Smooth muscle cell of the brain vasculature (primary cell): ENCODE measurements at places on chromosomes 7 and 10.

- DNase-seq = no peak
Measured at GRCh38 chr10:114071178-114071577, 27.5 kb downstream of the ADRB1 start.

DNA sequence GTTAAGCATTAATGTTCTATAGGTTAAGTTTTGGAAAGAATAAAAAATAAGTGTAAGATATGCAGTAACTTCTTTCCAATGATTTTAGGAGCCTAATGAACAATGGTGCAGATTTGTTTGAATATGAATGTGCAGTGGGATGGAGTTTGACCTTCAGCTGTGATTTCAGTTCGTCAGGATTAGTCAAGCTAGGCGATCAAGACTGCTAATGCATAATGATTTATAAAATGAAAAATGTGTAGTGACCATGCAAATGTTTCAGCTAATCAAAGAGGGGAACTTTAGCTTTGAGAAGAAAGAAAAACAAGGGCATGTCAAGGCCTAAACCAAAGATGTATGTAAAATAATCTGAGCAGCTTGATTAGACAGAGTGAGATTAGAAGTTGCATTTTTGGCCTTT lies 208.5 kb downstream of the FOXP2 start:
- DNase-seq = no peak

DNA sequence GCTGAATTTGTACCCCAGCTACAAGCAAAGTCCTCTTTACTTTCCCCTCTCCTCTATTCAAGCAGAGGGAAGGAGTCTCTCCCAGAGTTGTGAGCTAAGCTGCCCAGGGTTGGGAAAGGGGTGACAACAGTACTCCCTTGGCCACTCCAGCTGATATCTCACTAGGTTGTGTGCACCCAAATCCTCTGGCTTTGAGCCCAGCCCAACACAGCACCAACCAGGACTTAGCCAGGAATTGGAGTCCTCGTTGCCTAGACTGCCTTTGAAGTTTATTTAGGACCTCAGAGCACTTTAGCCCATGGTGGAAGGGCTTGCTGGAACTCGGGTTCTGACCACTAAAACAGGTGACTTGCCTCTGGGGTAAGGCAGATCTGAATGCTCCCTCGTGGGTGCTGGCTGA lies 35.7 kb upstream of the DYNC1I1 start:
- DNase-seq = no peak

DNA sequence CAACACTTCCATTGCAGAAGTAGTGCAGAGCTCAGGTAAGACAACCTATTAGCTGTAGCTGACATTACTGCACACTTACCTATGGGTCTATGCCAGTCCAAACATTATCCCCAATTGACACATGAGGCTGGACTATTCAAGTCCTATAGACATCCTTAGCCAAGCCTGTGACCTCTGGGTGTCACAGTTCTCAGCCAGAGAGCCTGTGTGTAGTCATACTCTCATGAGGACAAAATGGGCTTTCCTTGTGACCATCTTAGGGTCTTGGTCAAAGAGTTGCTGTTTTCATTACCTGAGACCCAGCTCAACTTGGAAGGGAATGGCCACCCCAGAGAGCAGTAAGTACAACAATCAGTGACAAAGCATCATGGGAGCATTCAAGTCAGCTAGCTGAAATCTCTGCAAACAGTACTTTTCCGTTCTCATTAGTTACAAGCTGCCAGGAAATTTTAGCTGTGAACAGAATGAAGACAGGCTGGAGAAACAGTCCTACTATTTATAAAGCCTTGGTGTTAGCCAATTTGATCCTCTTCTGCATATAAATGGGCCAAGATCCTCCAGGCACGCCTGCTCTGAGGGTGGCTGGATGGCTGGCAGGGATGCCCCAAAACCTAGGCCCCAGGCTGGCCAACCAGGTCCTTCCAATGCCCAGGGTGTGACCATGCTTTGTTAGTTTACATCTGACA lies 44.3 kb downstream of the NUDCD3 start:
- no peak for DNase-seq

DNA sequence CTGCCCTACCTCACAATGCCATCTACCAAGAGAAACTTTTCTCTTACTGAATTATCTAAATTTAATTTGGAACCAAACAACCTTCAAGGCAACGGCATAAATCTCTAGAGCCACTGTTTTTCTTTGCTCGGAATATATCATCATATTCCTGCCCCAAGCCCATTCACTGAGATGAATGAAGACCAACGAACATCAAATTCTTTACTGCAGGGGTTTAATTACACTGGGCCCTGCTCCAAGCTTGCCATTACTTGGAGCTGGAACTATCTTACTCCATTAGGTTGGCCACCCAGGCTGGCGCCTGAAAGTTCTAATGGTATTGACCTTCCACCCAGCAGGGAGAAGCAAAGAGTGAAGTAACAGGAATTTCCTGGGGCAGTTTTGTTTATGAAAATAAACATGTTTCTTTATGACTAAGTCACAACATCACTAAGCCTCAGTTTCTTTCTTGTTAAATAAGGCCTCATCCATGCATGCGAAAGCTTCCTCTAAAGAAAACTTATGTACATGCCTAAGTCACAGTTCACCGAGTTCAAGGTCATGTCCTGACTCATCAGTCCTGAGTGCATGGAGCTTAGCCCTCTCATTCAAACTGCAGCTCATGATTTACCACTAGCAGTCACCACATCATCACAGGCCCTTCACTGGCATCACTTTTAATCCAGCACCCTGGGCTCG lies 42.1 kb upstream of the ANAPC16 start:
- DNase-seq = peak; percentile 28

- no peak for DNase-seq
Measured at GRCh38 chr10:44949915-44950314, 9.7 kb upstream of the RASSF4 start.

DNA sequence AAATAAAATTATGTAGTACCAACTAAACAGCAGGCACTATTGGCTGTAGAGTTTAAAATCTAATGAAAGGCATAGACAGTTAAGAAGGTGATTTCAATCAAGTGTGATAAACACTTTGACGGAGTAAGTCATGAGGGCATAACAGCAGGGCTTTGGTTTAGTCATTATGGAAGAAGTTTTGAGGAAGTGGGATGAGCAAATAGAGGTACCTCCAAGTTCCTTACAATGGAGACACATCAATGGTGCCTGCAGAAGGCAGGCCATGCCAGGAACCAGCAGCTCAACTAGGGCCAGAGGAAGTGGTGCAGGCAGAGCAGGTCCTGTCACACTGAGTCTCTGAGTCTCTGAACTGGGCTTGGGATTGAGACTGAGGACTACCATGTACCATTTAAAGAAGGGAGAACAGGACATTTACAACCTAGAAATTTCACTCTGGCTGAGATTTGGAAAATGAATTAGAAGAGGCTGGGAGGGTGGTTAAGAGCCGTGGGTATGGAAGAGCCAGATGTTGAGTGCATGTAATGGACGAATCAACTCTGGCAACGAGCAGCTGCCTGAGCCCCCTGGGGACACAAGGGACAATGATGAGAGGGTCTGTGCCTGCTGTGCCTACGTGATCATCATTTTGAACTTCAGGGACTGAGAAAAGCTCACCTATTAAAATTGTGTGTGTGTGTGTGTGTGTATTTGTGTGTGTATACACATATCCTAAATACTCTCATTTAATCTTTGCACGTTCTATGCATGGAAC lies 208.7 kb upstream of the POM121L12 start:
- no peak for DNase-seq

DNA sequence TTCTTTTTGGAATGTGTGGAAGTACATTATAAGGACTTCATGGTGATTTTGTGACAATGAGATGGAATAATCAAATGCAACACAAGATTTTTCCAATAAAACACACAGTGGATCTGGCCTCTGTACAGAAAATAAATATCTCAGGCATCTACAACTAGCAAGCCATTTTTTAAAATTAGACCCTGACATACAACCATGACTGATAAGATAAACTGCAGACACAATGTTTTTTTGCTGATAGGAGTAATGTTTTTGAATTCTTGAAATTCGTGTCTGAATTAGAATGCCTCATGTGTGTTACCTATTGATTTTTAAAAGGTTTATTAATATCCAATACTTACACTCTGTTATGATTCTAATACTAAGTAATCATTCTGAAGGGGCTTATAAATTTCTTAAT lies 328.1 kb downstream of the HGF start:
- no peak for DNase-seq

DNA sequence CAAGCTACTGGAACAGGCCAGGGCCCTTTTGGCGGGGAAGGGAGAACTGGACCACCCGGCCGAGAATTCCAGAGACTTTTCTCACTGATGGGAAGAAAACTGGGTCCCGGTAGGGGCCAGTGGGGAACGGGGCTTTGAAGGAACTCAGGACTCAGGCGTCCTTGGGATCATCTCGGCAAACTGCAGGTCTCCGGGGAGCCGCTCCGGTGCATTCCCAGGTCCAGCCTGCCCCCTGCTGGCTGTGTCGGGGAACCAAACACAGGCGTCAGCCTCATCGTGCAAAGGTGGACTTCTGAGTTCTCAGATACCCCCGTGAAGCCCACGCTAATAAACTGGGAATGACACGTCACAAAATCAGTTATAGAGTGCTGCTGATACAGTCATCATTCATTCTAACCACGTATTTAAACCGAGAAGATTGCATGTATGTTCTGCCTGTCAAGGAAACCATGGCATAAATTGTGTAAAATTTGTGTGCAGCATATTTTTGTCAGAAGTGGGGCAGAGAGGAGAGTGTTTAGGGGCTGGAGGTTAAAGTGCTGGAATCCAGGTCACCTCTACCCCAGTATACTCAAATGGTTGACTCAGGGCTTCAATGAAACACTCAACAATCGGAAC lies 76.1 kb upstream of the CPXM2 start:
- peak; percentile 6 for DNase-seq

DNA sequence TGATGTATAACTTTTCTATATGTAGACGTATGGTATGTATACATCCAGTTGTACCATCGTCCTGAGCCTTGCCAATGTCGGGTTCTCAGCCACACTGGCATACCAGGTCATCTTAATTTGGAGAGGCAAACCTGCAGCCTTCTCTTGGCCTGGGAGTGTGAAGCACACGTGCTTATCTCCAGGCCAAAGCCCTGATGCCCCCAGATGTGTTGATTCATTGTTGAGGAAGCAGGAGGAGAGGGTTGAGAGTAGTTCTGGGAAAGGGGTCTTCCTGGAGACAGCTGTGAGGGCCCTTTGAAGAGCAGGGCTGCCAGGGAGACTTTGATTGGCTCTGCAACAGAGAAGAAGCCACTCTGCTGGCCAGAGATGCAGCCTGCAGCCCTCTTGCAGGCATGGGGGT lies 155.6 kb downstream of the ARHGAP21 start:
- DNase-seq = no peak

DNA sequence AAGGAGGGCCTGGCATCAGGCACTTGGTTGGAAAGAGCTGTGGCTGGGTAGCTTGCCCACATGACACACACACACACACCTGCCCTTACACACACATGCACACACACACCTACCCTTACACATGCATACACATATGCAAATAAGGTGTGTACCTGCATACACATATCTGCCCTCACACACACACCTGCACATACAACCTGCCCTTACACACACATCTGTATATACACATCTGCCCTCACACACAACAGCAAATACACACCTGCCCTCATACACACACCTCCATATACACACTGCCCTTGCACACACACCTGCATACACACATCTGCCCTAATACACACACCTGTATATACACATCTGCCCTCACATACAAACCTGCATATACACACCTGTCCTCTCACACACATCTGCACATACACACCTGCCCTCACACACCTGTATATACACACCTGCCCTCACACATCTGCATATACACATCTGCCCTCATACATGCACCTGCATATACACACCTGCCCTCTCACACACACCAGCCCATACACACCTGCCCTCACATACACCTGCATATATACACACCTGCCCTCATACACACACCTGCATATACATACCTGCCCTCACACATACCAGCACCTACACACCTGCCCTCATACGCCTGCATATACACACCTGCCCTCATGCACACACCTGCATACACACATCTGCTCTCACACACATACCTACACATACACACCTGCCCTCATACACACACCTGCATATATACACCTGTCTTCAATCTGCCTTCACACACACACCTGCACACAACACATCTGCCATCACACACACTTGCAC lies 82.9 kb downstream of the GRID1 start:
- no peak for DNase-seq

GRCh38 chr10:77877441-77878344 lies 48.9 kb downstream of the DLG5 start:
- DNase-seq = peak; percentile 29

- DNase-seq = no peak
Measured at GRCh38 chr10:131758939-131759301, 141.9 kb upstream of the PPP2R2D start.

DNA sequence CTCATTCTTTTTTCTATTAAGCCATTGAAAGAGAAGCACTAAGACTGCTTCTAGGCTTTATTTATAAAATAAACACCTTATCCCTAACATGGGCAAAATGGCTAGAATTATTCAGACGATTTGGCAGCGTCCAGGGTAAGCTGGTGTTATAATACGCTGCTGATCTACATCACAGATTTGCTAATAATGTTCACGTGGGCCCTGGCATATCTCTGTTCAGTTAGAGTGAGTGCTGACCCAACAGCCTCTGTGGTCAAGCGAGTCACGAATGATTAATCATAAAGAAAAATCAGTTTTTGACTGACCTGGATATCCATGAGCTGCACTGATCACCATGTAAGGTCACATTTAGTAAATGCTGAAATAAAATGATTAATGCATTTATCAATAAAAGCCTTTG lies 28.4 kb upstream of the CBLL1 start:
- no peak for DNase-seq

DNA sequence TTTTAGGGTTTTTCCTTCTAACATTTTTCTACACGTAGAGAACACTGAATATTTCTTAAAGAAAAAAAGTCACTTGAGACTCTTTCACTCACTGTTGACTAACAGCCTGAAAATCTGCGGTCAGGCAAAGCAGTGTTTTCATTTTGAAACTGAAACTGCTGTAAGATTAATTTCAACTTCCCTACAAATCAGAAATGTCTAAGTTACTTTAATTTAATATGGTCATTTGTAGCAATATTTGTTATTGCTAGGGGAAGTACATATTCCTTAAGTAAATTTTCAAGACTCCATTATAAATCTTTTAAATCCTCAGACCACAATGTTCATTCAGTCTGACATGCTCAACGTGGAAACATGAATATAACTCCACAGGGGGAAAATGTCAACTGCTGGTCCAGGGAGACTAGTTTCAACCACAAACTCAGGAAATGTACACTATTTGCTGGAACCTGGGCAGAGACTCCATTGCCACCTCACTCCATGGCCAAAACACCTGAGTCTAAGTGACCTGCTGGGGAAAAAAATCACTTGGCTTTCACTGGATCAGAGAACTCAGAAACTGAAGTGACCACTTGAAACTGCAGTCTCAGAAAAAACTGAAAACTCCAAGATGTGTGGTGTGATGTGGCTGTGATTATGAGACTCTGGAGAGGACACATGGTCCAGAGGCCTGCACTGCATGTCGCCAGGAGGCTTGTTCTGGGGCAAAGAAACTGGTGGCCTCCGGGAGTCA lies 161.2 kb downstream of the TAX1BP1 start:
- DNase-seq = no peak
